NCI-H1417 (cell line): ENCODE measurements at places on chromosomes 4 and X.

- no peak for DNase-seq
These were observed 434.8 kb upstream of the IGFBP7 start for GRCh38 chr4:57544811-57545654.

GRCh38 chr4:139933541-139933940, 220.4 kb downstream of the MAML3 start:
- no peak for DNase-seq

DNA sequence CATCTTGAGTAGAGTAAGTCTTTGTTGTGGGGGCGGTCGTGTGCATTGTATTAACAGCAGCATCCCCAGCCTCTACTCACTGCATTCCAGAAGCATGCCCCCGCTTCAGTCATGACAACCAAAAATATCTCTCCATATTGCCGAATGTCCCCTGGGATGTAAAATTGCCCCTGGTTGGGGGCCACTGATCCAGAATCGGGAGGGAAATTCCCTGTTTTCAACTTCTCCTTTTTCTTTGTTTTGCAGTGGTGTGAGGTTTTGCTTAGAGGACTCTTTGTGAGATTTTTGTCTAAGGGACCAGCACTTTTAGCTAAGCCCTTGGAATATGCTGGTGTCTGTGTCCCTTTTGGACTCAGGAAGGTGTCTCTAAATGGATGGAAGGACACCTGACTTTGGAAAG, 3.0 kb upstream of the IL13RA1 start:
- DNase-seq, result no peak

DNA sequence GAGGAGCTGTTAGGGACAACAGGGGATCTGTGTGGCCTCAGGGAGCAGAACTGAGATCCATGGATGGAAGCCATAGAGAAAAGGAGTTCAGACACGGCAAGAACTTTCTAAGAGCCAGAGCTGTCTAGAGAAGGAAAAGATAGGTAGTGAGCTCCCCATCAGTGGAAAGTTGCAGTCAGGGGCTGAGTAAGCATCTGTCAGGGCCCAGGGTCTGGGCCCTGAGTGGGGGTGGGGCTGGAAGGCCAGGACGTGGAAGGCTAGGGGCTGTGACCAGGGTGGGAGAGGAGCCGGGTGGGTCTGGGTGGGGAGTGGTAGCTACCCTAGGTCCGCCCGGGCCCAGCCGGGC, 324 bp upstream of the MSN start:
- no peak for DNase-seq

DNA sequence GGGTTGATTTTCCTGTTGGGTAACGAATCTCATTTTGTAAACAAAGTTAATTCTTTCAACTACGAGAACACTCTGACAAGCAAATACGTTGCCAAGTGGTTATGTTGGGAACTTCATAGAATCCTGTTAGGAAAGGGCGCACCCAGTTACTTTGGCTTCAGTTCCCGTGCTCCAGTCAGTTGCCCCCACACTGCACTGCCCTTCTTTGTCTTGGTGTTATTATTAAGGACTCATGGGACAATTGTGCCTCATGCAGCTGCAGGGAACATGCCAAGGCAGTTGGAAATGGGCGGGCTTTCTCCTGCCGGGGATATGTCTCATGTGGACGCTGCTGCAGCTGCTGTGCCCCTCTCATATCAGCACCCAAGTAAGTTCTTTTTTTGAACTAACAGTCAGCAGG, 28.9 kb downstream of the OFD1 start:
- DNase-seq, result no peak

- DNase-seq, result no peak
These were observed 33.7 kb downstream of the CLOCK start for GRCh38 chr4:55512922-55513571.

- DNase-seq, result no peak
These were observed 11.3 kb downstream of the BST1 start for GRCh38 chr4:15714141-15714540.

GRCh38 chrX:103681443-103681842, 5.1 kb downstream of the MORF4L2 start:
- DNase-seq, result no peak

- DNase-seq, result no peak
These were observed 639.8 kb downstream of the DMD start for GRCh38 chrX:32571579-32571978.

- no peak for DNase-seq
These were observed 634.9 kb downstream of the BCOR start for GRCh38 chrX:39462835-39463234.

DNA sequence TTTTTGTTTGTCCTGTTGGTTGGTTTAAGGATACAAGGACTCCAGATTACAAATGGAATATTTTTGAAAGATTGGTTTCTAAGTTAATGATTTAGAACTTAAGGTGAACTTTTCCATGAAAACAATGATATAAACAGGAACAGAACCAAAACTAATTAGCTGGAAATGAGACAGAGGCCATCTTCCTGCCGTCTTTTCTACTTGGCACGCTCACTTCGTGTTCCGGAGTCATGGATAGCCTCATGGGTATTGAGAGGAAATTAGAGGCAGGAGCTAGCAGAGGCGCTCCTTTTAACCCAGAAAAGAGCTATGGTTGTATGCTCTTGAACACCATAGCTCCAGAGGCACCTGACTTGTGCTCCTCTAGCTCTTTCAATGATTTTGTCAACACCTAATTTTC, 2.4 kb downstream of the FAM241A start:
- DNase-seq, result no peak

GRCh38 chr4:113919145-113919544, 60.3 kb downstream of the ARSJ start:
- DNase-seq, result no peak

DNA sequence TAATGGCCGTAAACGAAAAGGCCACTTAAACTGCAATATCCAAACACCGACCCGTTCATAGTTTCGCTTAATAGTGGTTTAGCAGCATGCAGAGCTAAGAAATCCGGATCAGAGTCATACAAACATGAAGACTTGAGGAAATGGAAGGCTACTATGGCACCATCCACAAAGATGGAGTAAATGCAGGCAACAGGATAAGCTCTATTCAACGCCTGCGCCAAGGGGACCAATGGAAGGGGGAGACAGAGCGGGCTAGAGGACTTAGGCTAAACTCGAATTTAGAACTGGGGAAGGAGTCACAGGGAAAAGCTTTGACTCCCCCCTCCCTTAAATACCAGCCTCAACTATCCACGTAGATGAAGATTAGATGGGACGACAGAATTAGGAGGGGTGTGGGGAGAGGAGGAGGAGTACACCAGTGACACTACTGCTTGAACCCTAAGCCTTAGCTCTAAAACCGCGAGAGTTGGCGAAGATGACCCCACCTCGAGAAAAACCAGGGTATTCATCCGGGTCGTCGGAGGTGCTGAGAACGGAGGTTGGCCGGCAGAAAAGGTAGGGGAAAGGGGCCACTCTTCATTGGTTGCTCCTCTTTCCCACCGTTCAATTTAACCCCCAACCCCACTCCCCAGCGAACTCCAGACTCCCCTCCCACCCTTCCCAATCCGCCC, 3.5 kb downstream of the HUWE1 start:
- DNase-seq, result peak; percentile 47

DNA sequence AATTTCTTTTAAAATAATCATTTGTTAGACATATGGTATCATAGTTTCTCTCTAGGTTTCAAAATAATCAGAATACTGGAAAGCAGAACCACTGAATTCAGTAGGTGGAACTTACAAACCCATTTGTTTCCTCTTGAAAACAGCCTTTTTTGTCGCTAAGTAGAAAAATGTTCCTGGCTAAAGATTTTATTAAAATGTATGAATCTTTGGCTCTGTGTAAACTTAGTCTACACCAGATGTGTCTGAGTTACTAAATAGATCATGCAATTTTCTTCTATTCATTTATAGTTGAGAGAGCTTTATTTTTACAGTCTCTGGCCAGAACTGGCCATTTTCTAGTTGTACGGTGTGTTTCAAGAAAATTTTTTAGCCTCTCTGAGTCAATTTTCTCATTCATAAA, 1.0 kb downstream of the CYSLTR1 start:
- no peak for DNase-seq

DNA sequence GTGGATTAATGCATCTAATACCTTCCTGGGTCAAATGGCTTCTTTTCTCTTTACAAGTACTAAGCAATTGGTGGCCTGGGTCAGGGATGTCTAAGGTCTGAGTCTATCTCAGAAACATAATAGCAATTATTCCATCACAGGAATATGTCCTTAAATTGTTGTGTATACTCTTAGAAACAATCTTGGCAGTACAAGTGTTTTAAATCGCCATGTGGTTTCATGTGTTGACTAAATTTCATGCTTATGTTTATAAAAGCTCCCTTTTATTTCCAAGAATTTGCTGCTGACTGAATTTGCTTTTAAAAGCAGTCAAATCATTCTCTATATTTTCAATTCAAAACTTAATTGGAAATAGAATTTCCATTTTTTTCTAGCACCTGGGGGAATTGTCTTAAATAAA, 125.3 kb upstream of the PACRGL start:
- DNase-seq, result no peak

- DNase-seq, result no peak
These were observed 348.2 kb downstream of the PDGFC start for GRCh38 chr4:156623376-156623775.

DNA sequence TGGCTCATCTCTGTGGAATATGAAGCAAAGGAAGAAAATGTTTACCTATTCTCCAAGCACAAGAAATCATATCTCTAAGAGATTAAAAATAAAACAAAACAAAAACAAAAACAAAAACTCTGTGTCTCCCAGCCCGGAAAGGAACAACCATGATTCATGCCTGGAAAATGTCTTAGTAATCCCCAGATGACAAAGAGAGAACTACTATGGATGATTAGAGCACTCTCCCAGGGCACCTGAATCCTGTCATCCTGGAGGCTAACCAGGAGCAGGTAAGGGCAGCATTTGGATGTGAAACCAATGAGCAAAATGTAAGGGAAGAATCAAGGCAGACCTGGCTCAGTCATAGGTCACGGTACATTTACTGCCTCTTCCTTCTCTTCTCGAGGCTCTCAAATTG, 1.7 kb upstream of the AKAP4 start:
- no peak for DNase-seq

- DNase-seq, result no peak
These were observed 30.0 kb downstream of the PAPSS1 start for GRCh38 chr4:107689912-107690587.

DNA sequence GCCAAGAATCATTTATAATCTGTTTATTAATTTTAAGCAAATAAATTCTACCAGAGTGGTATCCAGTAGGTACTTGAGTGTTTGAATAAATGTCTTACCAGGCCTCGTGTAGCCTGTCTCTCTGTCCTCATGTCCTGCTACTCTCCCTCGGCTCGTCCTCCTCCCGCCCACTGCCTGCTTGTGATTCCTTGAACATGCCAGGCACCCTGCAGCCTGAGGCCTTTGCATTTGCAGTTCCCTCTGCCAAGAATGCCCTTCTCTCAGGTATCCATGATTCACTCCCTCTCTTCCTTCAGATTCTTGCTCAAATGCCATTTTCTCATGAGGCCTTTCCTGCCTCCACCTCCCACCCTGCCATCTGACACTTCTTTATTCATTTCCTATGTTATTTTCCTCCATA, 209.7 kb upstream of the PRPS2 start:
- DNase-seq, result no peak

DNA sequence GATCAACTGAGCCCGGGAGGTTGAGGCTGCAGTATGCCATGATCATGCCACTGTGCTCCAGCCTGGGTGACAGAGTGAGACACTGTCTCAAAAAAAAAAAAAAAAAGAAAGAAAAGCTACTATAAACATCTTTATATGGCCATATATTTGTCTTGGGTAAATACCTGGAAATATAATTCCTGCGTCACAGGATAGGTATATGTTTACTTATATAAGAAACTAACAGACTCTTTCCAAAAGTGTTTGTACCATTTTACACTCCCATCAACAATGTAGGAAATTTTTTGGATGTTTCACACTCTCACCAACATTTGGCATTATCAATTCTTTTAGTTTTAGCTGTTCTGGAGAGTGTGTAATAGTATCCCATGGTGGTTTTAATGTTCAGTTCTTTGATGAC, 12.8 kb downstream of the P2RY4 start:
- no peak for DNase-seq

DNA sequence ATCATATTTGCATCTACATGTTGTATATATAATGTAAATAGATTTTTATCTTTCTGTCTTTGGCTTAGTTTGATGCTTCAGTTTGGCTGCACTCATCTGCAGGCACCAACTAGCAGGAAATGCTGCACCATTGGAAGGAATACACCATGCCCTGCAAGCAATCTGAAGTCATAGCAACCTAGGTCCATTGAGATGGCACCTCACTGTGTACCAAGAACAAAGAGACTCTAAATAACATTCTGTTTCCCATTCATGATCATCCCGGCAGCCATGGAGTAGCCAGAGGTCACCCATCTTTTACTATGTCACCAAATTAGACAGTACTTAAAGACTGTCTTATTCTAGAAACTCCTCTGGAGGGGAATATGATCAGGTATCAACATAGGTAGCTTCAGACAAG, 40.8 kb upstream of the HS6ST2 start:
- no peak for DNase-seq

- no peak for DNase-seq
These were observed 84.3 kb downstream of the DCAF8L2 start for GRCh38 chrX:27674491-27674890.
